Activated CD4-positive, alpha-beta T cell treated with anti-CD3 and anti-CD28 coated beads, Interleukin-2, amount 50 U/mL, for 48 hours (primary cell): ENCODE measurements at places on chromosomes 3 and 15.

DNA sequence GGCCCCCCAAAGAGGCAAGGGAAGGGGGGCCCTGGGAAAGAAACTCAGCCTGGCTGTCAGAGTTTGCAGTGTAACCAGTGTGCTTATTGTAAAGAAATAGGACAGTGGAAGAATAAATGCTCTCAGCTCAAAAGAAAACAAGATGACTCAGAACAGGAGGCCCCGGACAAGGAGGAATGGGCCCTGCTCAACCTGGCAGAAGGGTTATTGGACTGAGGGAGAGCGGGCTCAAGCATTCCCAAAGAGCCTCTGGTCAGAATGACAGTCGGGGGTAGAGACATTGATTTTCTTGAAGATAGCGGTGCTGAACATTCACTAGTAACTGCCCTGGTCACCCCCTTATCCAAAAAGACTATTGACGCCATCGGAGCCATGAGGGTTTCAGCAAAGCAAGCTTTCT is 100.4 kb upstream of the OSBPL11 start:
- no peak for DNase-seq

DNA sequence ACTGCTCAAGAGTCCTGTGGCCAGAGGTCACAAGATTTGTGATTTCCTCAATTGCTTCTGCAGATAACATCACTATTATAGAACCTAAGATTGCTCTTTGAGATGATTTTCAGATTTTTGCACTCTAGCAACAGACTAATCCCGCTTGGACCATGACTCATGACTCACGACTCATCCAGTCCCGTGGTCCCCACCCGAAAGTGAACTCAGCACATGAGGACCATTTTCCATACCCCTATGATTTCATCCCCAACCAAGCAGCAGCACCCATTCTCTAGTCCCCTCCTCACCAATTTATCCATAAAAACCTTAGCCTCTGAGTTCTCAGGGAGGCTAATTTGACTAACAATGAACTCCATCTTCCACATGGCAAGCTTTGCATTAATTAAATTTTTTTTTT is 106.3 kb upstream of the ALCAM start:
- no peak for DNase-seq

GRCh38 chr3:143637133-143637532 is 211.1 kb downstream of the SLC9A9 start:
- DNase-seq: no peak

- no peak for DNase-seq
Observed at GRCh38 chr3:157046520-157046919, 113.4 kb downstream of the CCNL1 start.

- DNase-seq: no peak
Observed at GRCh38 chr15:23081271-23081670, 41.9 kb upstream of the TUBGCP5 start.

GRCh38 chr15:29675791-29676301 is 146.4 kb downstream of the TJP1 start:
- DNase-seq: no peak

- DNase-seq: no peak
Observed at GRCh38 chr3:99240700-99241099, 339.2 kb upstream of the DCBLD2 start.

- no peak for DNase-seq
Observed at GRCh38 chr15:88108991-88109390, 147.5 kb downstream of the NTRK3 start.

GRCh38 chr15:38065721-38066345 is 131.4 kb downstream of the TMCO5A start:
- DNase-seq: no peak

DNA sequence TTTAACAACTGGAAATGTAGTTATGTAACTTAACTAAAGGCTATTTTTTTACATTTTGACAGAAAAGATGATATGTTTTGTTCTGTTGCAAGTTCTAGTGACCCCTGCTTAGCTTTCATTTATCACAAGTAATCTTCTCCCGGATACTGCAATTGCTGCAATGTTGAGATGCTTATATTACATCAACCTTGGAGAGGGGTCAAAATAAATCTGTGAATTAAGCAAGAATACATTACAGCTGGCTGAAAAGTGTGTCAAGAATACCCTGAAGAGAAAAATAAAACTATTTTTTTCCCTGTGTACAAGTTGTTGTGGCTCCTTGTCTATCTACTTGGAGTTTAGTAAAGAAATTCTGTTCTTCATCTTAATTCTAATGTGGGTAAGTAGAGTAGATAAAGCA is 232.1 kb upstream of the GOLIM4 start:
- DNase-seq: no peak

- no peak for DNase-seq
Observed at GRCh38 chr3:988785-989184, 104.0 kb upstream of the CNTN6 start.

- no peak for DNase-seq
Observed at GRCh38 chr3:104018541-104018940, 1348.2 kb upstream of the ALCAM start.

DNA sequence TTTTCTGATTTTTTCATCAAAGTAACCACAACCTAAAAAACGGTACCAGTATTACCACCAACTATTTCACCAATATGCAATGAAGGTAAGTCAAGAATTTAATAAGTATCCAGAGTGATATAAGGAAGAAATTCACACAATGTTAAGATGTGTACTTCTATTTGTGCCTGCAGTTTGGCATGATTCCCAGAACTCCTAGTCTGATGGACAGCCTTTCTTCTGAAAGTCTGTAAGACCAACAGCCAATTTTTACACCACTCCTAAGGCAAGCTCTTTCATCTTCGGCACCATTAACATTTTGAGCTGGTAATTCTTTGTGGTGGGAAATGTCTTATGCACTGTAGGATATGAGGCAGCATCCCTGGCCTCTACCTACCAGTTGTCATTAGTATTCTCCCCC is 108.3 kb downstream of the VPS13C start:
- DNase-seq: no peak

DNA sequence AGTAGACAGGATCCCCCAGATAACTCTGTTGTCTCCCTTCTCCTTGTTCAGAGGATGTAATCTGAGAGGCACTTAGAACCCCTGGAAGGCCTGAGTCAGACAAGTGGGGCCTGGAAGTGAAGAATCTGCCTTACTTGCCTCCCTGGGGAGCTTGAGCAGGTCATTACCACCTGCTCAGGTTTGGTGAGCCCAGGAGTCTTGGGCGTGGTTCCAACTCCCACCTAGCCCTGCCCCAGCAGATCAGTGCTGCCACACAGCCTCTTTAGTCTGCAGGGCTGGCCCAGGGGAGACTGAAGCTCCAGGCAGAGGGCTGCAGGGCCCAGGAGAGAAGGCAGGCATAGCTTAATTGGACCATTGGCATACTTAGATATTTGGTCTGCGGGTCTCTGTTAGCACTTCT is 230.0 kb downstream of the ERC2 start:
- DNase-seq: no peak

DNA sequence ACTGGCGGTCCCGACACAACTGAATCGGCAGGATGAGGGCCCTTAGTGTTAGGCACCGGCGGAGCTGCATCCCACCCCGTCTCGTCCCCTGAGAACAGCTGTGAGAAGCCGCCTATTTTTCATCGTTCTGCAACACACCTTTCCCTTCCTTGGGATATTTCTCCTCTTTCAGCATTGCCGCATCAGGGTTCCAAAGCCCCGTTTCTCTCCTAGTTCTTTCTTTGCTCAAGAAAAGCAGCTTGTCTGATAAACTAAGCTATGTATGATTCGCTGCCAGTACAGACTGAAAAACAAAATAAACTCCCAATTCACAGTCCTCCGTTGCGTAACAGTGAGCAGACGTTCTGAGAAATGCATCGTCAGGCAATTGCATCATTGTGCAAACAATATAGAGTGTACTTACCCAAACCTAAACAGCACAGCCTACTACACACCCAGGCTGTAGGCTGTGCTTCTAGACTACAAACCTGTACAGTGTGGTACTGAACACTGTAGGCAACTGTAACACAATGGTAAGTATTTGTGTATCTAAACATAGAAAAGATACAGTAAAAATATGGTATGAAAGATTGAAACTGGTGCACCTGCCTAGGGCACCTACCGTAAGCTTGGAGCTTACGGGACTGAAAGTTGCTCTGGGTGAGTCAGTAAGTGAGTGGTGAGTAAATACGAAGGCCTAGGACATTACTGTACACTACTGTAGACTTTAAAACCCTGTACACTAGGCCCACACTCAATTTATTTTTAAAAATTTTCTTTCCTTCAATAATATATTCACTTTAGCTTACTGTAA is 8.9 kb upstream of the ADAMTS17 start:
- DNase-seq: no peak

GRCh38 chr15:83061680-83062079 is 5.4 kb downstream of the BTBD1 start:
- DNase-seq: no peak

- DNase-seq: no peak
Observed at GRCh38 chr3:66386925-66387650, 113.7 kb downstream of the LRIG1 start.

GRCh38 chr3:58022490-58022889 is 14.3 kb downstream of the FLNB start:
- DNase-seq: no peak

DNA sequence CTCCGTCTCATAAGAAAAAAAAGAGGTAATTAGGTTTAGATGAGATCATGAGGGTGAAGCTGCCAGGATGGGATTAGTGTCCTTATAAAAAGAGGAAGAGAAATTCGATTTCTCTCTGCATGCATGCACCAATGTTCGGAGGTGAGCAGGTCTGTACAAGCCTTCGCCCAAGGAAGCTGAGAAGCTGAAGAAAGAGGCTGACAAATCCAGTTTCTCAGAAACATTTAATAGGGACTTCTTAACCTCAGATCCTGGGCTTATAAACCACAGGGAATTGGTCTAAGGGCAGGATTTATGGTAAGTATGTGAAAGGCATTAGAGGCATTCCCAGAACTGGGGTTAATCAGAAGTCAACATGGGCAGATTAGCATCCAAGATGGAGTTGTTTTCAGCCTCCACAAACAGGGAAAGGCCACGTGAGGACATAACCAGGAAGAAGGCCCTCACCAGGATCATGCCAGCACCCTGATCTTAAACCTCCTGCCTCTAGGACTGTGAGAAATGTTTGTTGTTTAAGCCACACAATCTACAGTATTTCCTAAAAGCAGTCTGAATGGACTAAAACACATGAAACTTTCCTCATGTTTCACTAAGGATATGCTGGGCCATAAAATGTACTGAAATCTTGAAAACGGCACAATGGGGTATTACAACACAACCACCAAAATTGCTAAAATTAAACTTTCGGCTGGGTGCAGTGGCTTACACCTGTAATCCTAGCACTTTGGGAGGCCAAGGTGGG is 11.3 kb downstream of the SHISA5 start:
- DNase-seq: no peak

GRCh38 chr3:74844428-74844827 is 230.0 kb upstream of the CNTN3 start:
- no peak for DNase-seq

- no peak for DNase-seq
Observed at GRCh38 chr3:54079730-54080325, 42.5 kb upstream of the CACNA2D3 start.

- no peak for DNase-seq
Observed at GRCh38 chr3:81443958-81444357, 317.5 kb downstream of the GBE1 start.

DNA sequence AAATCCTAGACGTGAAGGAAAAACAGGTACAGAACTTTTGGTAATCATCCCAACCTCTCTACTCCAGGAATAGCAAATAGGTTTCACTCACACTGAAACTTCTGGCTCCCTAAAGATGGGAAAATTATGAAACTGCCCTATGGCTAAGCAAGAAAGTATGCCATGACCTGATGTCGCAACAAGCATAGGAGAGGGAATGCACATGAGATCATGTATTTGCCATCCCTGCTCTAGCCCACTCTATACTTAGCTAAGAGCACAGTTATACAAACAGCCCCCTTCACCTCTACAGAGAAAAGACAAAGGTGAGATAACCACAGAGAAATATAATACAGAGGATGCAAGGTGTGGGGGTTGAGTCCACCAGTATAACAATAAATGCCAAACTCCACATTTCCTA is 102.7 kb downstream of the TBC1D5 start:
- DNase-seq: no peak

- DNase-seq: peak; percentile 28
Observed at GRCh38 chr15:39919748-39920509, at the start of gene GPR176. Gene GPR176 (minus strand): TSS chr15:39920266. CDS start chr15:39920026, 240 bp downstream.

DNA sequence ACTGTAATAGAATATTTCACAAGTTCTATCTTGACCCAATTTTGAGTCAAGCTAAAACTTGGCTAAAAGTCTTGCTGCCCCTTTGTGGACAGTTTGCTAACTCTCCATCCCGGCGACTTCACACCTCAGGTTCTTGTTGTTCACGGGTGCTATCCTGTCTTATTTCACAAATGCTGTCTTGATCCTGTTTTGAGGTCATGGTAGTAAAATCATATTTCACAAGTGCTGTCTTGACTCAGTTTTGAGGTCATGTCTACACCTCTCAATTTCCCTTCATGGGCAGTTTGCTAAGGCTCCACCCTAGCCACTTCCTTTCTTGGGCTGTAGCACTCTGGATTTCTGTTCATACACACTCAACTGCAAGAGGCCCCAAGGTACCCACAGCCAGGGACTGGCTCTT is 45.0 kb upstream of the GK5 start:
- peak; percentile 18 for DNase-seq

DNA sequence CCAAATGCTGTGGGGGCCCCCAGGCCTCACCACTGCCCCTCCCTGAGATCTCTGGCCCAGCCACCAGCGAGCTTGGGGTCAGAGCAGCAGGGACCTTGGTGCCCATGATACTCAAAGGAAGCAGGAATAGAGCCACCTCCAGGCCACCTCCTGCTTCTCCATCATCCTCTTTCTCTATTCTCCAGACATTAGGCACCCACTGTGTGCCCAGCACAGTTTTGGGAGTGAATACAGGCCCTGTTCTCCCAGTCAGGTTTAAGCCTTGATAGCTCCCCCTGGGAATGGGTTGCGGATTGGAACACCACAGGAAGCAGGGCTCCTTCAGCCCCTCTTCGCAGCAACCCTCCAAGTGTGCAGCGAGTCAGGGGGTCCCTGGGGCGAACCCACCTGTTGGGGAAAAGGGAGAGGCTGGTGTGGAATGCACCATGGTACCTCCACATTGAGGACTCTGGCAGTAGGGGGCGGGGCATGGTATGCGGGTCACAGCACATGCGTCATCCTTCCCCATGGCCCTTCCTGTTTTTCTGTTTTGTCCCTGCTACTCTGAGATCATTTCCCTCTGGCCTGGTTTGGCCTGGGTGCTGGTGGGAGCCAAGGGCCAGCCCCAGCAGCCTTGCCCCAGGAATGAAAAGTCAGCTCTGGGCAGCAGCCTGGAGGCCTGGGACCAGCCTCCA is 14.2 kb upstream of the SEMA3B start:
- DNase-seq: no peak
